ENCODE measurements at places on chromosomes 1 and 21. TPM values are rescaled to one million over a fixed set of nuclear protein-coding genes. Genes with fewer than 3 reads are reported as not detected.

- DNase-seq: no peak
Measured at GRCh38 chr1:9440763-9441194, 98.5 kb upstream of the SLC25A33 start.

DNA sequence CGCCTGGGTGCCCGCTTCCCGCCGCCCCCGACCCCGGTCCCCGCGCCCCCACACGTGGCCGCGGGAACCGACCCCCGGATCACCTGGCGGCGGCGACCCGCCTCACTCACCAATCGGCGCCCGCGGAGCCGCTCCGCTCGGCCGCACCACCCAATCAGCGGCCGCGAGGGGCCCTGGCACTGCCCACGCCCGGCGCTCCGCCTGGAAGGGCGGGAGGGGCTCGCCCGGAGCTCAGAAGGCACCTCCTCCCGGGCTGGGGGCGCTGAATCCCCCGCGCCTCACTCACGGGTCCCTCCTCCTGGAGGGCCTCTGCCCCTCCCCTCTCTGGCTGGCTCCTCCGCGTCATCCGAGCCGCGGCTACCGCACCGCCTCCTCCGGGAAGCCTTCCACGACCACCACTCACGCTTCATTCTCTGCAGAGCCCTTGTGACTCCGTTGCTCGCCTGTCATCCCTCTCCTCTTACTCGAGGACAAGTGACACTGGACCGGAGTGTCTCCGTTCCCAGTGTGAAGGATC is 374 bp downstream of the SH2D5 start:
- DNase-seq: peak; percentile 44

Gene GJB4
- not detected for polyA plus RNA-seq

DNA sequence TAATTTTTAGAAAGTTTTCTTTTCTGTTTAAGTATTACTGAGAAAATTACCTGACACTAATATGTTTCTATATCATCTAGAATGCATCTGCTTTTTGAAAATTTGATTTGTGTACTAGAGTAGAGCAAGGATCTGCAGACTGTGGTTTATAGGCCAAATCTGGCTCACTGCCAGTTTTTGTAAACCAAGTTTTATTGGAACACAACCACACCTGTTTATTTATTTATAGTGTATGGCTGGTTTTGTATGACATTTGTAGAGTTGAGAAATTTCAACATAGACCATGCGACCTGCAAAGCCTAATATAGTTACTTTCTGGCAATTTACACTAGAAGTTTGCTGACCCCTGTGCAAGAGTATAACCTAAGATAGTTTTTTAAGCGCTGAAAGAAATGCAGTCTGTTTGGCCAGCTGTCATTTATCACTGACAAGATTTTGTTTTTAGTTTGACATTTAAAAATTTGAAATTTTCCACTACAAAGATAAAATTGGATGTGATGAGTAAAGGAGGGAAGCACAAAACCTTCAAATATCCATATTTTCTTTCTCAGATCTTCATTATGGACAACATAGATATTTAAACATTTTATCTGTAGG is 36.1 kb upstream of the CACYBP start:
- DNase-seq: no peak

- no peak for DNase-seq
Measured at GRCh38 chr1:198298640-198299039, 141.8 kb downstream of the NEK7 start.

- no peak for DNase-seq
Measured at GRCh38 chr1:196278816-196279215, 329.4 kb downstream of the KCNT2 start.

- peak; percentile 81 for DNase-seq
Measured at GRCh38 chr1:9235096-9235459, 504 bp downstream of the H6PD start.

GRCh38 chr1:154614247-154614646 is 6.3 kb upstream of the ADAR start:
- DNase-seq: no peak

Gene B3GALT5
- polyA plus RNA-seq: 0.22 TPM

GRCh38 chr21:30733026-30733425 is 14.0 kb downstream of the KRTAP21-2 start:
- peak; percentile 2 for DNase-seq

Gene TRIM63
- polyA plus RNA-seq: 25.2 TPM

DNA sequence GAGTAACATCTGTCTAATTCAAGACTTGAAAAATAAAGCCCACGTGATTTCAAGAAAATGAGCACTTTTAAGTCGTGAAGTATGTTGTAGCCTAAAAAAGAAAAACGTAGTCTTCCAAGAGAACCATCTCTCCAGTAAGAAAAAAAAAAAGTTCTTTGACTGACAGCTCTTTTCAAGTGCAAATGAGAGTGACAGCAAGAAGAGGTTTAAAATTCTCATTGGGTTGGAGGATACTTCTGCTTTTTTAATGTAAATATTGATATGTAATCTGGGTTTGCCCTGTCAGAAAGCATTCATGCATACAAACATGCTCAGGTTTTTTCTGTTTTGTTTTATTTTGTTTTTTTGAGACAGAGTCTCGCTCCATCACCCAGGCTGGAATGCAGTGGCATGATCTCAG is 32.3 kb upstream of the PRDM2 start:
- no peak for DNase-seq

- no peak for DNase-seq
Measured at GRCh38 chr21:38500073-38500472, 1.8 kb upstream of the ERG start.

Gene CD52
- polyA plus RNA-seq: 1.1 TPM

GRCh38 chr1:57857809-57858208 is 433.9 kb upstream of the DAB1 start:
- DNase-seq: no peak

Gene MATN1
- 0.98 TPM for polyA plus RNA-seq

DNA sequence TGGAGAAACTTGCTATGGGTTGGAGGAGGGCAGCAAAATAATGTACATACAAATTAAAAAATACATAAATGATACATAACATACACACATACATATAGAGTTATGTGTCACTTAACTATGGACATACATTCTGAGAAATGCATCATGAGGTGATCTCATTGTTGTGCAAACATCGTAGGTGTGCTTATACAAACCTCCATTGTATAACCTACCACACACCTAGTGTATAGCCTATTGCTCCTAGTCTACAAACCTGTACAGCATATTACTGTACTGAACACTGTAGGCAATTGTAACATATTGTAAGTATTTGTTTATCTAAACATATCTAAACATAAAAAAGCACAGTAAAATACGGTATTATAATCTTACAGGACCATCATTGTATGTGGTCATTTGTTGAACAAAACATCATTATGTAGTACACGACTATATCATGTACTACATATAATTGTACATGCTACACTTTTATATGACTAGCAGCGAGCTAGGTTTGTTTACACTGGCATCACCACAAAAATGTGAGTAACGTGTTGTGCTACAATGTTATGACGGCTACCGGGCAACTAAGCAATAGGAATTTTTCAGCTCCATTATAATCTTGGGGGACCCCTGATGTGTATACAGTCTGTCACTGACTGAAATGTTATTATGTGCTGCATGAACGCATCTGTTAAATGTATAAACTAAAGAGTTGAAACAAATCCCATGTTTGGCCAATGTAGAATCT is 35.5 kb downstream of the ITGB3BP start:
- no peak for DNase-seq

DNA sequence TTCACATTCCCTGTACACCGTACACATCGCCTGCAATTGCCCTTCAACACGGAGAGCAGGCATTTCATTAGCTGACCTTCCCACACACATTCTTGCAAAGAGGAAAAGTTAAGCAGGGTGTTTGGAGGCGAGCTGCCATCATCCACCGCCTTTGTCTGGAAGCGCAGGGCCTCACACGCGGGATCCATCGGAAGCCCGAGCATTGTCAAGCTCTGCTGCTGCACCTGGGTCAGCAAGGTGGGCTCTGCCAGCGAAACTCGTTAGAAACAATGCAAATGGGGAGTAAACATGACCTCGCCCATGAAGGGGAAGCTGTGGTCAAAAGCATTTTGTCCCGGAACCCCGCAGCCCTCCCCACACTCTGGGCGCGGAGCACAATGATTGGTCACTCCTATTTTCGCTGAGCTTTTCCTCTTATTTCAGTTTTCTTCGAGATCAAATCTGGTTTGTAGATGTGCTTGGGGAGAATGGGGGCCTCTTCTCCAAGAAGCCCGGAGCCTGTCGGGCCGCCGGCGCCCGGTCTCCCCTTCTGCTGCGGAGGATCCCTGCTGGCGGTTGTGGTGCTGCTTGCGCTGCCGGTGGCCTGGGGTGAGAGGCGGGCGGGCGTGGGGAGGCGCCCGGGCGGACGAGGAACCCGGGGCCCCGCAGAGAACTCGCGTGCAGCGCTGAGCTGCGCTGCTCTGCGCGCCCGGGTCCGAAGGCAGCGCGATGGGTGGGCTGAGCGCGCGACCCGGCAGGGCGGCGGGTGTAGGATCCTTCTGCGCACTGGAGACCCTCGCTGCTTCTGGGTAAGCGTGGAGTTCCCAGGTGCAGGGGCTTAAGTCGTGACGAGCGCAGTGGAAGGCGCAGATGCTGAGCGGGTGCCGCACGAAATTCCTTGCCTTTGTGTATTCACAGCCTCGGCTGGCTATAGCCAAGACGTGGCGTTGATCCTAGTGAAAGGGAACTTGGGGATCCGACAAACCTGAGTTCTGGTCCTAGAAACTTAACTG is at the start of gene CR1:
Gene CR1, plus strand, starts transcription at position 357 of the 992 bp plus-strand sequence. Its CDS starts 111 bp downstream, at position 468.
- DNase-seq: no peak

- DNase-seq: no peak
Measured at GRCh38 chr1:6271554-6271953, 10.7 kb upstream of the GPR153 start.

DNA sequence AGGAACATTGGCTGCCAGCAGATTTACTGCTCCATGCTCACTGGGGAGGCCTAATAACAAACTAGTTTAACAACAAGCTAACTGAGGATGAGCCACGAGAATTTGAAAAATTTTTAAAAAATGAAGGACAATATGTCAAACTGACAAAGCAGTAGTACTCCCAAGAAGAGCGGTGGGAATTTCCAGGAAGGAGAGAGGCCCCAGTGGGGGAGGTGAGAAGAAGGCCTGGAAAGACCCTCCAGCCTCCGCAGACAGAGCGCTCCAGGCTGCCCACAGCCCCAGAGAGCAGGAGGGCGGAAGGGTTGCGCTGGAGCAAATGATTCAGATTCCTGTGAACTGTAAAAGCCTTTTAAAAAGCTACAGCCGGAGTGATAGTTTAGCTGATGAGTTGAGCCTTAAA is 78.5 kb downstream of the SIPA1L2 start:
- no peak for DNase-seq

GRCh38 chr1:48309564-48310082 is 87.1 kb downstream of the SLC5A9 start:
- DNase-seq: no peak

Gene ST6GALNAC5
- polyA plus RNA-seq: 1.8 TPM

Gene TNNT2
- 831 TPM for polyA plus RNA-seq

DNA sequence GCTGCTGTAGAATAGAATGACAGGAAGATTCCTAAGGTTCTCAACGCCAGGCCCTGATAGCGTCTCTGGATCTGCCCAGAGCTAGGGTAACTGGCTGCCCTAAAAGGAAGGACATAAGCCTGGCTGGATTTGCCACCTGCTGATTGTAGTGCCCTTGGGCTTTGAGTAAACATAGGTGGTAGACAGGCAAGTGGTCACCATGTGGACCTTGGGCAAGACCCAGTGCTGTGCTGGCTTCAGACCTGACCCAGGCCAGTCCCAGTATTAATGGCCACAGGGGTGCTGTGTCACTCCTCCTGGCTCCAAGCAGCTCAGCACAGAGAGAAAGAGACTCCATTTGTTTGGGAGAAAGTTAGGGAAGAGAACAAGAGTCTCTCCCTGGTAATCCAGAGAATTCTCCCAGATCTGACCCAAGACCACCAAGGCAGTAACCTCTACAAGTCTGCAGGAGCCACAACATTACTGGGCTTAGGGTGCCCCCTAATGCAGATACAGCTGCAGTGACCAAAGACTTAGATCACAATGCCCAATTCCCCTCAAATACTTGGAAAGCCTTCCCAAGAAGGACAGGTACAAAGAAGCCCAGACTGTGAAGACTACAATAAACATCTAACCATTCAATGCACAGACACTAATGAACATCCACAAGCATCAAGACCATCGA is 44.5 kb downstream of the PHTF1 start:
- peak; percentile 3 for DNase-seq

Gene HOOK1
- polyA plus RNA-seq: 4.5 TPM

Gene NTRK1
- polyA plus RNA-seq: 0.87 TPM

GRCh38 chr1:155178441-155179111 is 4.9 kb downstream of the TRIM46 start:
- no peak for DNase-seq

DNA sequence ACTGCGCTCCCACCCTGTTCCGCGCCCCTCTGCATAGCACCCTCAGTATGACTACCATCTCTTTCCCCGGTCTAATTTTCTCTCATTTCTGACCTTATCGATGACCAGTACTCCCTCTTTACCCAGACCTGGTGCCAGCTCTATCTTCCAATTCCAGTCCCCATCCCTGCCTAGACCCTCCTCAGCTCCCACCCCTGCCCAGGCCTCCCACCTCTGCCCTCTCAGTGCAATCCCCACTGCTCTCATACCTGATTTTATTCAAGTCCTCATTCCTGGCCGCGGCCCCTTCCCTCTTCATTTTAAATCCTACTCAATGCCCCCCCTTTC is 1.3 kb downstream of the USP24 start:
- no peak for DNase-seq

DNA sequence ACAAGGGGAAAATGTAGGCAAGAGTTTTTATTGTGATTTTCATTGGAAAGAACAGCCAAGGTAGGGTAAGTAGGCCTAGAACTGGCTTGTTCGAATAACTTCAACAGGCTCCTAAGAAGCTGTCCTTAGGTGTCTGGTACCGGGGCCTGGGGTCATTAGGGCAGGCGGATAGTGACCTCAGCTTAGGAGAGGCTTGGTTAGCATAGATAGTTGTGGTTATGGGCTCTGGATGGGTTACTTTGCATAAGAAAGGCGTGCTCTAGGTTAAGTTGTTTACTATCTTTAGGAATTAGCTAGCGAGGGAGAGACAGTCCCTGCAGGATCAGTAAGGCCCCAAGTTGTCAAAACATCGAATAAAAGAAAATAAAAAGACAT is 20.7 kb upstream of the HPCAL4 start:
- no peak for DNase-seq

GRCh38 chr1:55694310-55694801 is 479.2 kb upstream of the USP24 start:
- no peak for DNase-seq

Gene ERRFI1
- 8.6 TPM for polyA plus RNA-seq

- peak; percentile 38 for DNase-seq
Measured at GRCh38 chr1:100719490-100719889, at the start of gene VCAM1. VCAM1 (plus strand) TSS chr1:100719742; CDS start chr1:100719861, 119 bp downstream.

Gene NBPF4
- polyA plus RNA-seq: not detected

- no peak for DNase-seq
Measured at GRCh38 chr1:41275831-41276230, 33.7 kb upstream of the SCMH1 start.

DNA sequence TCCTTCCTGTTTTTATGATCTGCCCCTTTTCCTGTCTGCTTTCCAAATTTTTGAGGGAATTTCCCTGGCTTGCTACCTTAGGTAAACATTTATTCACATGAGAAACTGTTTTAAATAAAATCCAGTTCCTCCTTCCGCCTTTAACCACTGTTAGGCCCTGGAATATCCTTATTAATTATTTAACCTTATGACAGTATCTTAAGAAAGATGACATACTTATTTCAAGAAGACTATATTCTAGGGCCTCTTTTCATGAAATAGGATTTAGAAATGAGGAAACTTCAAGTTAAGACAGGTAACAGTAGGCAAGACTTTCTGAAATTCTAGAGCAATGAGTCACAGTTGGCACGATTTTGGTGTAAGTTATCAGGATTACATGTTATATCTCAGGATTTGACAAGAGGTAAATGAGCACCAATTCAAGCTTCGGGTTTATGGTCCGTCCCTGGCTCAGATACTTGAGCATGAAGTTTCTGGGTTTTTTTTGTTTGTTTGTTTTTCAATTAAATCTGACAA is 2.0 kb upstream of the TNFSF18 start:
- DNase-seq: no peak

Gene HSPA6
- polyA plus RNA-seq: 0.73 TPM

Measured in muscle of back (tissue), 13 donors.